ENCODE measurements at places on chromosomes 6 and 20.

DNA sequence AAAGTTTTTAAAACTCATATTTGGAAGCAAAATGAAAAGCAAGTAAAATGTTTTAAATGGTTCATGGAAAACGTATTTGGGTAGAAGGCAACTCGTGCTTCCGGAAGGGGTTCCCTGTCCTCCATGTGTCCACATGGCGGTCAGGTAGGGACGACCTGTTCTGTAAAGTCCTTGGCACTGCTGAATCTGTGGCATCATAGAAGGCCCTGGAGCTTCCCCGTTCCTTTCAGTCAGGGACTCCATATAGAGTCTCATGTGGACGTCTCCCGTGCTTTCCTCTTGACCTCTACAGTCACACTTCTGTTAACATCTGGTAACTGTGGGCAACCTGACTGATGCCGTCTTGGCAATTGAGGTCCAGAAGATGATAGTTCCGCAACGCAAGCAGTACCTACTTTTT, 11.4 kb downstream of the DYNLT1 start:
- no peak for DNase-seq

DNA sequence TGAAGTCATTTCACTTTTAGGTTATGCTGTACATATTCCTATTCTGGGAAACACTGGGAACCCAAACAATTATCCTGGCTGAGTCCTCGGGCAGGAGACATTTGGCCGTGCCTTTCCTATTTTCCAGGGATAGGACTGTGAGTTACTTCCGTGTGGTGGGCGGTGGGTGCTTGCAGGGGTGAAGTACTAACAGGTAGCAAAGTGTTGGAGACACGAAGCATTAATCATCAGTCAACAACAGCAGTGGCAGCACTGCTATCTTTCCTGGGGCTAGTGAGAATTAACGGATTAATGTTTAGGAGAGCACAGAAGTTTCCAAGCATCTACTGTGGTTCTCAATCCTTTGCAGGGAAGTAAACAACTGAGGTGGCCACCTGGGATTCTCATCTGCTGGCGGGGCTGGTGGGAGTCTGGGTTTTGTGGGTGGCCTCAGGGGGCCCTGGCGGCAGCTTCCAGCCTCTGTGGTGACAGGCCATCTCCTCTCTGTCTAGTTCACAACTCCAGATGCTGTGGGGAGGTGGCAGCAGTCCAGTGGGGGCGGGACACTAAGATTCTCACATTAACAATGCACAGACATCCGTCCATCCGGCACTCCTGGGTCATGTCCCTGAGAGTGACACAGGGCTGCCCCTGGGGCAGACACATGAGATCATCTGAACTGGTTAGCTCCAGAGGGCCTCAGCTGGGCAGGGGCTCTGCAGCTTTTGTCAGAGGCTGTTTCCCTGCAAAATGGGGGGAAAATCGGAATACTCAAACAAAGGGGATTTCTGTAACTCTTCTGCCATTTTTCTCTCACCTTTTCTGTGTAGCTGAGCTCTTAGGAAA, 90.9 kb downstream of the GJA10 start:
- no peak for DNase-seq

GRCh38 chr6:148738946-148739821, 7.6 kb upstream of the UST start:
- no peak for DNase-seq

- DNase-seq = no peak
Observed at GRCh38 chr6:10460096-10460495, 45.2 kb upstream of the TFAP2A start.

DNA sequence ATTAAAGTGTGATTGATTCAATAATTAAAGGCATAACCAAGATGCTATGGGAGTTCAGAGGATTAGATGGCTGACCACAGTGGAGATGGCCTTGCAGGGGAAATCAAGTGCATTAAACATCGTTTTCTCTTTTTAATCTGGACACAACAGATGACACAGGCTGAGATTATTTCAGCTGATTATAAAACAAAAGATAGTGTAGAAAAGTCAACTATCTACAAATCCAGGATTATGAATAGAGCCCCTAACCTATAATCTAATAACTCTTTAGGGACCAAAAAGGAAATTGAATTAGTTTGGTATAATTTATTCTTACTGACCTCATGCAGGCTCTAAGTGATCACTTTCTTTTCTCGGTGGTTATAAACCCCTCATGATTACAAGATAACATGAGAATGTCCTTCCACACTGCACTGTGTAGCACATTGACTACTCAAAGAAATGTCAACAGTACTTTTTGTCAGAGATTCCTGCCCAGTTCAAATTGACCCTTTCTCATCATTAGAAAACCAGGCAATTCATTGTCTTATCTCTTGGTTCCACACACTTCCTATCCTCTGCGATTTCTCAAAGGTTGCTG, 122.1 kb downstream of the PKHD1 start:
- DNase-seq = no peak

GRCh38 chr6:449486-450419, 58.2 kb downstream of the IRF4 start:
- no peak for DNase-seq

DNA sequence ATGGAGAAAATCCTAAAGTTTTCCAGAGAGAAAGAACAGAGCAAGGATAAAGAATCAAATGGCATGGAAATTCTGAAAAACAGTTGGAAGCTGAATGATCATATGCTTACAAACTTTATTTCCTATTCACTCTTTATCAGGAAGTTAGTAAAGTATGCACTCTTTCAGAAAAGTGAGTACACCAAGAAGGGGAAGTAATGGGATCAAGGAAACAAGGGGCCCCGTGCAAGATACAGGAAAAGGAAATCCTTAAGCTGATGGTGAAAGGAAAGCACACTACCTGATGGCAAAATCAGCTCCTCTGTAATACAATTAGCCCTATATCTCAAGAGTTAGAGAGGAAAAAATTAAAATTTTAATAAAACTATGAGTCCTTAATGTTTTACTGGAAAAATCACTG, 14.0 kb downstream of the CALHM6 start:
- DNase-seq = no peak

DNA sequence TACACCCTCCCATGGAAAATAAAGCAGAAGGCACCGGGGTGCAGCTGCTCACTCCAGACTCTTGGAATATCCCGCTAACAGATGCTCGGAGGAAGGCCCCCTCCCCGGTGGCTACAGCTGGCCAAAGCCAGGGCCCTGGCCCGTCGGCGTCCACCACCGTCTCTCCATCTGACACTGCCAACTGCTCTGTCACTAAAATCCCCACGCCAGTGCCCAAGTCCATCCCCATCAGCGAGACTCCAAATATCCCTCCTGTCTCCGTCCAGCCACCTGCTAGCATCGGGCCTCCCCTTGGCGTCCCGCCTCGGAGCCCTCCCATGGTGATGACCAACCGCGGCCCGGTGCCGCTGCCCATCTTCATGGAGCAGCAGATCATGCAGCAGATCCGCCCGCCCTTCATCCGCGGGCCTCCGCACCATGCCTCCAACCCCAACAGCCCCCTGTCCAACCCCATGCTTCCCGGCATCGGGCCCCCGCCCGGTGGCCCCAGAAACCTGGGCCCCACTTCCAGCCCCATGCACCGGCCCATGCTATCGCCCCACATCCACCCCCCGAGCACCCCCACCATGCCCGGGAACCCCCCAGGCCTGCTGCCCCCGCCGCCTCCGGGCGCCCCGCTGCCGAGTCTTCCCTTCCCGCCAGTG, 143.9 kb downstream of the SOBP start:
- DNase-seq = no peak

DNA sequence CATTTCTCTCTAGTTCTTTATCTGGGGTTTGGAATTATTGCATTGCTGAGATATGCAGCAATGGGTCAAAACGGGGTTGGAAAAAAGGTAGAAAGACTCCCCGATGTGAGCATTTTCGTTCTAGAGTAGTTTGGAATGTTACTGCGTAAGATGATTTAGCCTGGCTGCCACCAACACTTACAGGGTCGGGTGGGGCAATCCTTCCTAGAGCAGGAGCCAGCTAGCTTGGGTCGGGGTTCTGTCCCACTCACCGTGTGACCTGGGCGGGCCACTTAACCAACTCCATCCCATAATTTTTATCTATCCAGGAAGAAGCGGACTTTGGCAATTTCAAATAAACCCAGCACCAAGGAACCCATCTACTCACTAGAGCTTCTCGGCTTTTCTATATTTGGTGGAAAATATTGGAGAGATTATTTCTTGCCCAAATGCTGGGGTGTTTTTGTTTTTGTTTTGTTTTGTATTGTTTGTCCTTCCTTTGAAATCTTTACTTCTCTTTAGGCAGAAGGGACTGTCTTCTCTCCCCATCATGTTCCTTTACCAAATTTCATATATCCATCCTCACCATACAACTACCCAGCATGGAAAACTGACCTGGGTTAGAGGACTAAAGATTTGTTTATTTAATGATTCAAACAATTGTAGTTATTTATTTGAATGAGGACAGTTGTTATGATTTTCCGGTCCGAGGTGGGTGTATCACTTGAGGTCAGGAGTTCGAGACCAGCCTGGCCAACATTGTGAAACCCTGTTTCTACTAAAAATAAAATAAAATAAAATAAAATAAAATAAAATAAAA, 72.4 kb downstream of the GPX5 start:
- no peak for DNase-seq

DNA sequence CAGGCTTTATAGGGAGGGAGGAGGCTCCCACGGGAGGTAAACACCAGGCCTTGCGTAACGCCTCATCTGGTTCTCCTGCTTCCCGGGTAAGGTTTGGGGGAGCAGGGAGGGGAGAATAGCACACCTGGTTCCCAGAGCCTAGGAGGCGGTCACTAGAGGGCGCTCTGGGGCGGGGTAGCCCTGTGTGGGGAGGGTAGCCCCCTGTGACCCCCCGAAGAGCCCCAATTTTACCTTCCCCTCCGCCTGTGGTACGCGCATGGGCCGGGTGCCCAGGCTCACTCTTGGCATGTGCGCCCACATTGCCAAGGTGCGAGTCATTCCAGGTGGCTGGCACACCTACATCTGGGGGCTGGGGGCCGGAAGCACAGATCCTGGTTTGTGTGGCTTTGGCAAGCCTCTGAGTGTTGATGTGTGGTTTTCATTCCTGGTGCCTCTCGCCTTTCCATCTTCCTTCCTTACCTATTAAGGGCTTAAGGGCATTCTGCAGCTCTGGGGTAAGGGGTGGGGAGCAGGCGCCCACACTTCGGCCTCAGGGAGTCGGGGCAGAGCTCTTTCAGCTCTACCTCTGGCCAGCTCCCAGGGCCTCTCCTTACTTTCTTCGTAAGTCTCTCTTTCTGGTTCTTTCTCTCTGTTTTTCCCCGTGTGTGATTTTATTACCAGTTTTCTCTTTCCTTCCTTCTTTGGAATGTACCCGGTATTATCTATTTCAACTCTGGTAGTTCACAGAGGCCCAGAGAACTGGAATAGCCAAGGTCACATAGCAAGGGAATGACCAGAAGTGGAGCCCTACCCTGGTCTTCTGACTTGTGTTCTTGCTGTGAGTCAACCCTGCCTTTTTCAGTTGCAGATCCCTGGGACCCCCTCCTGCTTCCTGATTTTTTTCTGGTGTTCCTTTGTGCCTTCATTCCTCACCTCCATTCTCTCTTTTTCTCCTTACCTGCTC, 492 bp upstream of the RNF39 start:
- no peak for DNase-seq

- no peak for DNase-seq
Observed at GRCh38 chr6:73739096-73739495, 43.1 kb downstream of the CD109 start.

DNA sequence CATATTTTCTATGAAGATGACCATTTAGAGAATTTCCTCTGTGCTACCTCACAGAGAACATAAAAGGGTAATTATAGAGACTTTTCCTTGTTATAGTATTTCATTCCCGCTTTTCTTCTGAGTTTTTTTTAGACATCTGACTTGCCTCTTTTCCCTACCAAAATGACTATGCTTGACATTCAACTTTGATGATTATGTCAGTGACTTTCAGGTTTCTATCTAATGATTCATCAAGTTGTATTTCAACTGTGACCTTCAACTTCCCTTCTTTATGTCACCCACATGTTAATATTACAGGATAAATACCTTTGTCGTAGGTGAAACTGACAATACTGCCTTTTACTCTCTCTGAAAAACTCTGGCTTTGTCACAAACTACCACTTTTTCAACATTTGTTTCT, 95.3 kb downstream of the MLIP start:
- no peak for DNase-seq

GRCh38 chr6:21946298-21946783, 350.5 kb downstream of the PRL start:
- DNase-seq = no peak

DNA sequence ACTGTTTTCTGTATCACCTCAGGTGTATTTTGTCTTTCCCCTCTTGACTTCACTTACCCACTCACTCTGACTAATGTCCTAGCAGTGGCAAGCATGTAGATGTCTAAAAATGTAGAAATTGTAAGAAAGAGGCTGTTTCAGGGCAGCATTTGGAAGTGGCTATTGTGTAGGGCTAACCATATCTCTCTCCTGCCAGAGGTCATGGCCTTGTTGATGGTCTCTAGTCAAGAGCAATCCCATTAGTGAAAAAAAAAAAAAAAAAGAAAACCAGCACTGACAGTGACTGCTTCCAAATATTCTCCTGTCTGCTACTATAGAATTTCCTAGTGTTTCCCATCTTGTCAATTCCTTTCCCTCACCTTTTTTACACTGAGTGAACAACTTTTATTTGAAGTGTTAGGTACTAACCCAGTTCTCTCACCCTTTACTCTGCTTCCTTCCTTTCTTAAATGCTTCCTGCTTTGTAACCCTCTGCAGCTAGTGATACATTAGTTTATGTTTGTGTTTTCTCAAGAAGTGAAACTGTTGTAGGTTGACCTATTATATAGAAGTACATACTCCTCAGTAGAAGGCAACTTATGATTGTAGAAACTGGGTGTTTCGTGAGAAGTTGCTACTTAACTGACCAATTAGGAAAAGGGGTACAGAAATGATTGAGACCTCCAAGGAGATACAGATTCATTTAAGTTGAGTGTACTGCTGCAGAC, 174.1 kb upstream of the PTPRK start:
- DNase-seq = no peak

- DNase-seq = no peak
Observed at GRCh38 chr6:85050149-85050548, 285.8 kb upstream of the TBX18 start.

- DNase-seq = no peak
Observed at GRCh38 chr20:45938727-45939438, 4.4 kb downstream of the PCIF1 start.

DNA sequence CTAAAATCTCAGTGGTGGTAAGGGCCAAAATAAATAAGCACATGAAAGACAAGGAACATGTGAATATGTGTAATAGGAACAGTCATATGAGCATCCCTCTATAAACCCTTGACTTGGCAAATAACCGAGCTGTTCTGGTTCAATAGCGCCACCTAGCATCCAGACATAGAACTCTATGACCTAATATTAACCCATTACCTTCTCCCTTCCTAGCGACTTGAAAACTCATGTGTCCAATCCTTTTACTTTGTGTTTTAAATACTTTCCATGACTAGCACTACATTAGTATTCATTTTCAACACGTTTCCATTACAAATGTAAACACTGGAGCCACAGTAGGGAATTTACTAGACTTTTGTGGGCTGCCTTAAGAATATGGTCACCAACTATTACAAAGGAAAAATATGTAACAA, 279.7 kb downstream of the UST start:
- DNase-seq = no peak

- no peak for DNase-seq
Observed at GRCh38 chr6:149223120-149223903, 94.2 kb upstream of the TAB2 start.

DNA sequence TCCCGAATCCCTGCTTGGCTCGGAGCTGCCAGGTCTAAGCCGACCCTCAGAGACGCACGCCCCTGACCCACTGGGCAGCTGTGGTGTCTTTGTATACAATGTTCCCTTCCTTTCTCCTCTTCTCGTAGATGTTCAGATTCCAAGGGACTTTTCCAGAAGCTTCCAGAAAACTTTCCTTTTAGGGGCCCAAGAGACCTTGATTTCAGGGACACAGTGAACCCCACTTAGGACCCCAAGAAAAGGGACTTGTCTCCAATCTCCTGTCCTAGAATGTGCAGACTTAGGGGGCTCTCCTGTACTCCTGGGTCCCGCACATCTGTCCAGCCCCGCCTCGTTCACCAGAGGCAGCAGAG, 103.5 kb downstream of the EDN3 start:
- DNase-seq = no peak

Data from NCI-H187 treated with DMSO at 0.1 percent for 48 hours (cell line).